ENCODE measurements at places on chromosomes 3 and 15.

DNA sequence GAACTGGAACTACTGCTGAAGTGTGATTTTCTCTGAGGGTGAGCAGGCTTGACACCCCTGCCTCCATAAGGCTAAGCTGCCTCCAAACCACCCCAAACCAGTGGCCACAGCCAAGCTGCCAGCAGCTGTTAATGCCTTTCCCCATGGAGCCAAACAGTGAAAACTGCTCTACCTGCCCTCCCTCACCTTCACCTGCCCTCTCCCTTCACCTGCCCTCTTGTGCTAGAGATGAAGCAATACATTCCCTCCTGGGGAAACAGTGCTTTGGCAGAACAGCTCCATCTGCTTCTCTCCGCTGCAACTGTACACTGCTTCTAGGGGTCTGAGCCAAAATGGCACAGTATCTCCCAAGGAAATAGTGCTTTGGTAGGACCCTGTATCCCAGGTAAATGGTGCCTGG is 374.1 kb downstream of the FHIT start:
- no peak for DNase-seq

GRCh38 chr3:149145356-149145755 is 15.9 kb downstream of the HPS3 start:
- no peak for DNase-seq

- DNase-seq: no peak
Measured at GRCh38 chr3:132829101-132829500, 106.9 kb upstream of the NPHP3 start.

GRCh38 chr3:10173095-10173925 is 8.6 kb downstream of the IRAK2 start:
- no peak for DNase-seq

DNA sequence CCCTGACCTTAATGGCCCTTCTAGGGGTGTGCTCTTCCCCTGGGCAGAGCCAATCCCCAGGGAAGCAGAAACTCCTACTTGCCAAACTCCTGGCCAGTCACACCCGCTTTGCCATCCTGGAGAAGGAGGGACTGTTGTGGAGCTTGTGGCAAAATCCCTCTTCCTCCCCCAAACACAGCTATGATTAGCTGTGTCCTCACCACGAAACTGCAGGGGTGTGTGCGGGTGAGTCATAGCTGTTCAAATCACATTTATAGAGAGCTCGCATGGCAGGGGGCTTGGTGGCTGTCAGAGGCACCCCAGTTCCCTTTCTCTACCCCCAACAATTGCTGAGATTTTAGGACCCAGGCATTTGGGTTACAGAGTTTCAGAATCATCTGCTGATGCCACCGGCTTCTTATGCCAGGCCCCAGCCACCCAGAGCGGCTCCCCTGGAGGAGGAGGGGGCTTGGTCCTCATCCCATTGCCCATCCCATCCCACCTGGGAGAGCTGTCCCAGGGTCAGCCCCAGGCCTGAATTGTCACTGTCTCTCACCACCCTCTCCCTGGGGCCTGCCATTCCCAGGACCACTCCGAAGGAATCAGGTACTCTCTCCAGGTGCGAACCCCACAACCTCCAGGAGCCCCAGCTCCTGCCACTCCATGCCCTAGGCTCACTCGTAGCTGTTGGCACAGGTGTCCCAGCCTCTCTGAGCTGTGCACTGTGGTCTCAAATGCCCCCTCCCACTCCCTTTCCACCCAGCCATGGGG is 28.8 kb upstream of the MAGEF1 start:
- no peak for DNase-seq

GRCh38 chr3:6354653-6355052 is 506.3 kb upstream of the GRM7 start:
- no peak for DNase-seq

DNA sequence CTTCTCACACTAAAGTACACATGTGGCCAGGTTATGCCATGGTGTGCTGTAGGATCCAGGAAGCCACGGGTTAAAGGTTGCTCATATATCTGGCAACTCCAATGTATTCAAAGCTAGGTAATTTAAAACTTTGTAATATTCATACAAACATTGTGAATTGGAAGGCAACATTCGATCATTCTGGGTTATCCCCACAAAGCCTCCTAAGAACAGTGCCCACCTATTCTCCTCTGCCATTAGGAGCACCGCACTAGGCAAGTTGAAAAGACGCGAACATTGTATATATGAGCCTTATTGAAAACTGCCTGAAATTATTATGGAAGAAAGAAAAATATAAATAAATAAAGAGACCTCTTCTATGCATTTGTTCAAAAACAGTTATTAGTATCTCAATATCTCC is 228.2 kb downstream of the IGSF11 start:
- no peak for DNase-seq

GRCh38 chr15:86201313-86202008 is 121.8 kb downstream of the AGBL1 start:
- no peak for DNase-seq

GRCh38 chr3:73674280-73674679 is 49.5 kb upstream of the PDZRN3 start:
- no peak for DNase-seq

DNA sequence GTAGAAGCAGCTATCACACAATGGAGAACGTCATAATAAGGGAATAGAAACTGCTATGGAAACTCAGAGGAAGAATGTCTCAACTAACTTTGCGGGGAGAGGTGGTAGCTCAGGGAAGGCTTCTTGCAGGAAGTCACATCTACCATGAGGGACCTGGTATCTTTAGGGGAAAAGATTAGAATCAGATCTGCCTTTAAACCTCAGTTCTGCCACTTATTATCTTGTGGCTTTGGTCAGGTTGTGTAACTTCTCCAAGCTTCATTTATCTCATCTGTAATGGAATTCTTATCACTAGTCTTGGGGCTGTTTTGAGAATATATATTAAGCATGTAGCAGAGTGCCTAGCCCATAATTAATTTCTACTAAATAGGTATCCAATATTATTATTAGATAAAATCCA is 46.4 kb upstream of the PRICKLE2 start:
- no peak for DNase-seq

DNA sequence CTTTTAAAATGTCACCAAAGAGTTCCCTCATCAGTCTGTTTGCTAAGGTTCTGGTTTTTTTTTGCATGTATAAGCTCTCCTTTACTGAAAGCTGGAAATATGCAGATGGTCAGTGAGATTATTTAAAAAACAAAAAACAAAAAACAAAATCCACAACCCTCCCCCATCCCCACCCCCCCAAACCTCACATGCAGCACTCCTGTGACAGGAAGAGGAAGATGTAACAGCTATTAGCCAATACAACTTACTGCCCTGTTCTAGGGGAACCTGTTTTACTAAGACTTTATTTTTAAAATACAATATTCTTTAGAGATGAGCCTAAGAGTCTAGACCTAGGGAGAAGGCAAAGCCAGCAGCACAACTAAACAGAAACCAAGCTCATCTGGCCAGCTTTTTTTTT is 39.5 kb downstream of the ANP32A start:
- no peak for DNase-seq

- DNase-seq: no peak
Measured at GRCh38 chr3:124847051-124847450, 40.1 kb downstream of the ITGB5 start.

DNA sequence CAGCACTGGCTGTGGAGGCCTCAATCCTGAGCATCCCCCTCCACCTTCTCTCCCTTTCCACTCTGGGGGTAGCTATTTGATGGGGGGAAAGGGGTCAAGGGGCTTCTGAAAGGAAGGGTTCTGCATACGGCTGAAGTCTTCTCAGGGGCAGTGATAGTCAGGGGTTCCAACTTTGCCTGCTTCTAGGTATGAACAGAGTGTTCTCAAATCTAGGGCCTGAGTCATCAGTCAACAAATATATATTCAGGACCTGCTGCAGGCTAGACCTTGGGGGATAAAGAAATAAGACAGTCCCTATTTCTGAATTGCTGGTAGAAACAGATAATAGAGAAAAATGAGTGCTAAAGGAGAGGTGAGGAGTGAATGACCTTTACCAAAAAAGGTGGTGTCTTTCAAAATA is 12.8 kb downstream of the RGMA start:
- no peak for DNase-seq

Data from BJ (cell line).